ENCODE measurements at places on chromosomes 3 and 15.

GRCh38 chr3:101171681-101172191, 148.6 kb downstream of the IMPG2 start:
- DNase-seq: no peak

DNA sequence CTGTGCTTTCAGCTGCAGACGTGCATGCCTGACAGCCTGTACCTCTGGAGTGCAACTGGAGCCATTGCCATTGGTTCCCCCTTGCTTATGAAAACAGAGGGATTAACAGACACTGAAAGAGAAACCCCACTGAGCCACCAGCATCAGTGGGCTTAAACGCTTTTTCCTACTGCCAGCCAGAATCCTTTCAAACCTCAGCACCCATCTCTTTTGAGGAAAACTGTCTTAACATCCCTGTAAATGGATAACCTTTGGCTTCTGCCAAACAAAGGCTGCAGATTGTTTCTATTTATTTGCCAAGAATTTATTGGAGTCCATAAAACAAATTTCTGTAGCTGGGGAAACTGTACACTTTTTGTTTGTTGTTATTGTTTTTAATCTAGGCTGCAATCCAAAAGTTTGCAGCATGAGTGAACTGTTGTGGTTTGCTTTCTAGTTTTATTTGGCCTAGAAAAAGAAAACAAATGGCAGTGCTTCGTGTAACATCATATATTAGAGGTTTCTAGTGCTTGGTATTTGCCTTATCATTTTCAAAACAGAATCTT, 369.2 kb upstream of the IL12A start:
- no peak for DNase-seq

- no peak for DNase-seq
Observed at GRCh38 chr3:93910097-93910496, 63.6 kb downstream of the PROS1 start.

GRCh38 chr3:141938011-141938500, 61.6 kb downstream of the ATP1B3 start:
- DNase-seq: no peak

GRCh38 chr15:57969355-57969754, 96.2 kb downstream of the ALDH1A2 start:
- no peak for DNase-seq

GRCh38 chr3:101996832-101997231, 147.5 kb downstream of the NFKBIZ start:
- DNase-seq: no peak

- DNase-seq: no peak
Observed at GRCh38 chr3:153244961-153245360, 82.9 kb downstream of the RAP2B start.

- DNase-seq: no peak
Observed at GRCh38 chr15:90205050-90205848, 4.1 kb downstream of the SEMA4B start.

GRCh38 chr3:38214560-38214959, 49.2 kb downstream of the OXSR1 start:
- DNase-seq: no peak

DNA sequence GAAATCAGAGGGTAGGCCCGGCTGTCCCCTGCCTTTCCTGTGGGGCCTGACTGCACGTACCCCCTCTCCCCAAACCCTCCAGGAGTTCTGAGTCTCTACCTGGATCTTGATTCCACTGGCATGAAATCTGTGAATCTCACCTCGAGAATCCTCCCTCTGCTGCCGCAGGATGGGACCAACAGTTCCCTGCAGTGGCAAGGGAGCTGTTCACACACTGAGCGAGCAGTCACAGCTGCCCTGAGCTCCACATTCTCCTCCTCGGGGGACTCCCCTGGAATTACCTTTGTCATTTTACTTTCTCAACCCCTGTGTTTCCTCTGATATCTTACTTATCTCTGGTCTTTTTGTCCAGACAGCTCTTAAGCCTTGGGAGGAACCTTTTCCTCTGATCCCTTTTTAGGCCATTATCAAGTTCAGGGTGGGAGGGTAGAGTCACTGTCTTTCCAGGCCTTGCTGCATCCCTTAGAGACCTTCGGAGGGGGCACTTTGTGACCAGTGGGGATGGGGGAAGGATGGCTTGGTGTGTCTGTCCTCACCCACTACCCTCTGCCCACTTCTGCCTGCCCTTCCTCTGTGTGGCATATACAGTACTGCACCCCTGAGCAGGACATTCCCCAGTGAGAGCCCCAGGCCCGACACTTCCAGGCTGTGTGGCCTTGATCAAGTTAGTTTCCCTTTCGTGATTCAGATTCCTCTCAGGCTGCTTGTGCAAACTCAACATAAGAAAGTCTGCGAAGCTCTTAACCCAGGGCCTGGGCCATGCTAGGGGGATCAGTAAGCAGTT, 42.0 kb downstream of the CACNA2D3 start:
- no peak for DNase-seq

- no peak for DNase-seq
Observed at GRCh38 chr3:147945968-147946519, 536.9 kb downstream of the ZIC1 start.

DNA sequence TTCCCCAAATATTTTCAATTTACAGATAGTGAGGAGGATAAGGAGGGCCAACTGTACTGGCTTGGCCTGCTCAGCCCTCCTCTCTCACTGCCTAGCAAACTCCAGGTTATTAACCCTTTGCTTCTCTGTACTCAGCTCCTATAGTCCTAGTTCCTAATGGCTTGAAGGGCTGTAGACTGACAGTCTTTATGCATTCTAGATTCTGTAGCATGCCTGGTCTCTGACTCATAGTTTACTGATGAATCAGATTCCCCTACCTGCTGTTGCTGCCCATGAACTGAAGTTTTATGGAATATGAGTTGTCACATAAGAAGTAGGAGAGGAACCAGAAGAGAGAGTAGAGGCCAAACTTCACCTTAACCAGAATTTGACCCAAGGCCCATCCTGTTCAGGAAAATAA, 27.1 kb upstream of the MAP3K13 start:
- no peak for DNase-seq

GRCh38 chr3:1251282-1252060, 158.6 kb downstream of the CNTN6 start:
- no peak for DNase-seq

GRCh38 chr3:128281056-128281455, 127.8 kb downstream of the EEFSEC start:
- no peak for DNase-seq

DNA sequence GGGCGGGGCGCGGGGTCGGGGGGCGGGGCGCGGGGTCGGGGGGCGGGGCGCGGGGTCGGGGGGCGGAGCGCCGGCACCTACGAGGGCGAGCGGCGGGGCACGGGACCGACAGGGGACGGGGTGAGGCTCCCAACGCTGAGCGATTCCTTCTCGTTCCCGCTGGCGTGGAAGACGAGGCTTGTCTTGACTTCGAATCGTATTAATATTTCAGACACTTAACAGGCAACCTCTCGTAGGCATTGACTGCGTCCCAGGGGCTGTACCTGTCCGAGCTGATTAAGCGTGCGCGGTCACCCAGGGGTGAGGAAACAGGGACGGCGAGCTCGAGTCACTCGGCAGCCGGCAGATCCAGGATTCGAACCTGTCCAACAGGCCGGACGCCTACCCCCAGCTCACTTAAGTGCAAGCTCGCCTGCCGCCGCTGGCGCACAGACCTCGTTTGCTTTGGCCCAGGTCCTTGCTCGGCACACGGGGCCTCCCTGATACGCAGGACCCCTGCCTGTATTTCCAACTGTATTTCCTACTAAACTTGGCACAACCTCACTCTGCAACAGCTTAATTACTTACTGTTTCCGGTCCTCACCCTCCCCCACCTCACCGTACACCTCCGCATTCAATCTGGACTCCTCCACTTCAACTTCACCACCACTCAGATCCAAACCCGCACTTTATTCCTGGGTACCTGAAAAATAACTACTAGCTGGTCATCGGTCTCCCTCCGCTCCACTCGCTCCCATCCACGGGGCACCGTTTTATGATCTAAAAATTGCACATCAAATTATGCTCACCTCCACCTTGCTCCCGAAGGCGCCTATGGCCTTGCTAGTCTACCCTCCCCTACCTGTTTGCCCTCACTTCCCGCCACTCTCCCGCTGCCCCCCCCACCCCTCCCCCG, 722 bp upstream of the ZXDC start:
- DNase-seq: no peak

DNA sequence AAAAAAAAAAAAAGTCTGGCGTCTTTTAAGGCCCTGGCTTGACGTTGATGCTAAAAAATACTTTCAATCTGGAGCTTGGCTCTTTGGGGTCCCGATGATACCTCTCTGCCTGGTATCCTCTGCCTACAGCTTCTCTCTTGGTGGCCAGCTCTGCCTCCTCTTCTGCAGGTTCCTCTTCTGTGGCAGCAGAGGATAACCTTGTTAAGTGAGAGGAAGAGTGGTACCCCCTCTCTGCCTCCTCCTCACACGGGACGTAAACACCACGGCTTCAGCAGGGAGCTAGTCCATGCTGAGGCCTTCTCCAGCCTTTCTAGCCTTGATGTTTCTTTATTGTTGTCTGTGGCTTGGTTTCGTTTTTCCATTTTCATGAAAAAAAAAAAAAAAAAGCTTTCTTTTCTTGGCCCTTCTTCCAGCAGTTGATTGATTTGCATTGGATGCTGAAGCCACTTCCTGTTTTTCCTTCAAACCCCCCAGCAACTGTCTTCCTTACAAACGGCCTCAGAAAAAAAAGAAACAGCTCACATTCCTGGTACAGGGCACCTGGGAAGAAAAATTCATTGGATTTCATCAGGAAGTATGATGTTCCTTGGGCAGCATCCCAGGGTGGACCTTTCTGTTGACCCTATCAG, 59.7 kb downstream of the RORA start:
- DNase-seq: no peak

DNA sequence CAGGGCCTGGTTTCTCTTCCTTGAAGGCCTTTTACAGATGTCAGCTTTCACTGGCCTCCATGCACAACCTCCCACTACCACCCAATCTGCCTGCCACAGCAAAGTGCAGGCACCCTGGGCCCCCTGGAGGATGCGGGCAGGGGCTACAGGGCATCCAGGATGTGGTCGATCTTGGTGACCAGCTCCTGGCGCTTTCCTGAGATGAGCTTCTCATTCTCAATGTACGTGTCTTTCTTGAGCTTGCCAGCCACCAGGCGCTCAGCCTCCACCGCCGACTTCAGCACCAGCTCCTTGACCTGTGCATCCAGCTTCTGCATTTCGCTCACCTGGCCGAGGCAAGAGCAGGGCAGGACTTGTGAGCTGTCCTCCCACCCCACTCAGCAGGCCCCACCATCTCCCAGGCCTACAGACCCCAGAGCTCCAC, 30.3 kb downstream of the RPN1 start:
- DNase-seq: no peak

GRCh38 chr15:81560405-81560804, 186.4 kb upstream of the TMC3 start:
- no peak for DNase-seq

- DNase-seq: no peak
Observed at GRCh38 chr3:12476238-12476897, 7.9 kb upstream of the TSEN2 start.

GRCh38 chr3:12741209-12741608, 17.9 kb downstream of the TMEM40 start:
- DNase-seq: no peak

DNA sequence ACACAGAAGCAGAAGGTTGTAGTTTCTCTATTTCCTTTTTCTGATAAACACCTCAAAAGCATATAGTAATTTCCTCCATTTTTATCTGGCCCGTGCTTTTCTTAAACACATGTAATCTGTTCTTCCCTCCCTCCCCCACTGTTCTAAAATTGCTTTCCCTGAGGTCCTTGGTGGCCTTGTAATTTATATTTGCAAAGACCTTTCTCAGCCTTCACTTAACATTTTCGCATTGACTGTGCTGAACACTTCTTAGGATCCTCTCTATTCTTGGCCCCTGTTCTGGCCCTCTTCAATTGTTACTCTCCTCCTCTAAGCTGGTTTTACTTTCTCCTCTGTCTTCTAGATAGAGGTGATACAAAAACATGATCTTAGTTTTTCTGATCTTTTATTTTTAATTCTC, 28.3 kb downstream of the GAP43 start:
- no peak for DNase-seq

GRCh38 chr3:144989807-144990206, 1018.2 kb downstream of the DIPK2A start:
- no peak for DNase-seq

DNA sequence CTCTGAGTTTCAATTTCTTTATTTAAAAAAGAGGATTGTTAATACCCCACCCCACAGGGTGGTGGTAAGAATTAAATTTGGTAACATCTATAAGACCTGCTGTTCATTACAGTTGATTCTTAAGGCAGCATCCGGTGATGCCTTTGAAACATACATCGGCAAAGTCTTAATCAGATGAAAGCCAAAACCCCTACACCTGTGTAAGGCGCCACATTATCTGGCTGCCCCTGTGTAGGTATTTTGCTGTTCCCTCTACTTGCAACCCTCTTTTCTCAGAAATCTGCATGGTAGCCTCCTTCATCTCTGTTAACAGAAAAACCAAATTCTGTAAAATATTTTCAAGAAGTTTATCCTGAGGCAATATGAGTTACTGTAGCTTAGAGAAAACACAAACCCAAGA, 90.0 kb downstream of the ST6GAL1 start:
- DNase-seq: no peak

GRCh38 chr3:72533591-72534473, 314.4 kb downstream of the SHQ1 start:
- no peak for DNase-seq

DNA sequence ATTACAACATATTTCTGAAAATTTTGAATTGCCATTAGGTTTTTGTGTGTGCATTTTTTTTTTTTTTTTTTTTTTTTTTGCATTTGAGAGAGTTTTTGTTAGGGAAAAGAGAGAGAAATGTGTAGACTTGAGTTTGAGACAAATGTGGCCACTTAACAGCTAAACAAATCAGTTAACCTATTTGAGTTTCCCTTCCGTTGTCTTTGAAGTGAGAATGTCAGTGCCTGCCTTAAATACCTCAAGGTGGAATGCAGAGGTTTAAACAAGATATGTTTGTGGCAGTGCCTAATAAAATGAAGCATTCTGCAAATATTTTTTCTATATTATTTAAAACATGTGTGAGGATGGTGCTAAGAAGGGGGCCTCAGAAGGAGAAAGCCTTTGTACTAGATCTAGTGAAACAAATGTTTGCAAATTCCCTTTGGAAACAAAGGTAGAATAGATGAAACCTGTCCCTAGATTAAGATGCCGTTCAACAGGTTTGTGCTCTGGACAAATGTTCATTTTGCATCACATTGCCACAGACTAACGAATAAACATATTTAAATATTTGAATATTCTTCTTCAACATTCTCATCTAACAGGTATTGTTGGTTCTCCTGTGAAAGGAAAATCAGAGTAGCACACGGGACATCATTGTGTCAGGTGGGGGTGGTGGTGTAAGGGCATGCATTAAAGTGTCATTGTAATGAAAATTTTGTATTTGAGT, 80.7 kb downstream of the SATB1 start:
- no peak for DNase-seq

DNA sequence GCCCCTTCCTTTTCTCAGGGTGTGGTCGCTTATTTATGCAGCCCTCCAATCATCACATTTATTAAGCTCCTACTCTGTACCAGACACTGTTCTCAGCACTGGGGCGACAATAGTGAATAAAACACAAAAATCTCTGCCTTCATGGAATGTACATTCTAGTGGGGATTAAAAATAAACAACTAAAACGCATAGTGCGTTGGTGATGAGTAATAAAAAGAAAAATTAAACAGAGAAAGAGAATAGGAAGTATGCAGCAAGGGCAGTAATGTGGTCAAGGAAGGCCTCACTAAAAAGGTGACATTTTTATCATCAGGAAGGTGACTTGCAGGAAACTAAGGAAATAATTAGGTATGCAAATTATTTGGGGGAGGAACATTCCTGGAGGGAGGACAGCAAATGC, 5.1 kb downstream of the SLC51B start:
- no peak for DNase-seq

GRCh38 chr15:74451322-74451721, 9.6 kb downstream of the UBL7 start:
- DNase-seq: no peak

- no peak for DNase-seq
Observed at GRCh38 chr3:22612927-22613326, 590.2 kb upstream of the UBE2E2 start.

Data from GM12864 (cell line).